ENCODE measurements at places on chromosomes 2 and 18.

GRCh38 chr2:191355170-191355758 lies 110.1 kb downstream of the MYO1B start:
- DNase-seq, result no peak

GRCh38 chr2:56812432-56812831 lies 628.6 kb downstream of the CCDC85A start:
- no peak for DNase-seq

DNA sequence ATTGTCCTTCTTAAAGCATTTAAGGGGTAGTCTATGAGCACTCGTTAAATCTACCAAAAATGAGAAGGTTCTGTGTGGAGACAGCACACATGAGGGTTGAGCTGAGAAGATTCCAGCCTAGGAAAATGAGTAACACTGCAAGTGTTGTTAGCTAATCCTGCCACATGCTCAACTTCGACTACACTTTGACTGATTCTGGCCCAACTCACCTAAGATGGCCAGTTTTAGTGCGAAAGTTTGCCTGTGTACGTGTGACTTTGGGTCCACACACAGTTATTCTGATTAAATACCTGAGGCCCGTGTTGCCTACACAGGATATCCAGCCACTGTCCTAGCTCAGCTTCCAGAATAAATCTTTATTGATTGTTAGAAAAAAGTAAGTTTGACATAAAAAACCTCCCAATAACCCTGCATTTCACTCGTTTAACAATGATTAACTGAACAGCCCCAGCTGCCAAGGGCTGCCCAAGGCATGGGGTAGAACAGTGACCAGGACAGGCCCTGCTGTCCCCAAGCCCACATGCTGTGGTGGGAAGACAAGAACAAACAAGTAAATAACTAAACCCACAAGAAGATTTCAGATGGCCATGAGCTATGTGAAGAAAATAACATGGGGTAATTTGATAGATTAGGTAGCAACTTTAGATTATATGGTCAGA lies 14.7 kb upstream of the CERS6 start:
- no peak for DNase-seq

GRCh38 chr2:28391564-28392296 lies 928 bp upstream of the FOSL2 start:
- peak; percentile 83 for DNase-seq

- no peak for DNase-seq
Measured at GRCh38 chr18:11309172-11309571, 159.8 kb upstream of the PIEZO2 start.

- no peak for DNase-seq
Measured at GRCh38 chr2:100627330-100628300, 64.8 kb downstream of the PDCL3 start.

- no peak for DNase-seq
Measured at GRCh38 chr18:79931475-79931874, 20.0 kb downstream of the SLC66A2 start.

- DNase-seq, result peak; percentile 43
Measured at GRCh38 chr2:73176205-73176880, 26.0 kb upstream of the NOTO start.

DNA sequence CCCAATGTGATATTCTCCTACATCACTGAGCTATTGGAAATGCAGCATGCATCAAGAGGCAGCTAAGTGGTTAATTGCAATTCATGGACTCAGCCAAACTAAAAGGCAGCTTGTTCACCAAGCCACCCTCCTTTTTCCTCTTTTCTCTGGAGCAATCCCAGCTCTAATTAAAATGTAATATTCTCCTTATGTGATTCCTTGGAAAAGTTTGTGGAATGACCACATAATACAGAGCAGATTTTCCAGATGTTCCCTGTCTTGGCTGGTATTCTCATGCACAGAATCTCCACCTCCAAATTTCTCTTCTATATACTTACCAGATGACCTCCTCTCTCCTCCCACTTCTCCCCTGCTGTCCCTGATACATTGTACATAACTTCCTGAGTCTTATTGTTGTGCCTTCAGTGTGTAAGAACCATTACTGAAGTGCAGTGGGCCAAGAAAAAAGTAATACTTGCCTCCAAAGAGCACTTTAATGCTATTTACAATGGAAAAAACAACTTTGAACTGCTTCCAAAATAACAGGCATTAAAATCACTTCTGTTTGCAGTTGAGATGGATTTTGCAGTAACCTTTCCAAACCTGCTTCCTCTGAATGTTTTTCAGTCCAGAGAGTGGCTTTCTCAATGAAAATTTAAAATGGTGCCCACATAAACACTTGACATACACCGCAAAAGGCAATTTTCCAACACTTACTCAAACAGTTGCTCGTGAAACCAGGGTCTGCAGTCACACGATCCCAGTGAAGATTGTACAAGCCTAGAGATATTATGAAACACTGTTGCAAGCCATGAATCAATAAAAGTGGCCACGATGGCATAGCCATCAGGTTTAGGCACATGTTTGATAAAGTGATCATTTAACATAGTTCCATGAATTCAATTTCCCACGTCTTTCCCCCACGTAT lies 258.0 kb downstream of the MTX2 start:
- DNase-seq, result no peak

DNA sequence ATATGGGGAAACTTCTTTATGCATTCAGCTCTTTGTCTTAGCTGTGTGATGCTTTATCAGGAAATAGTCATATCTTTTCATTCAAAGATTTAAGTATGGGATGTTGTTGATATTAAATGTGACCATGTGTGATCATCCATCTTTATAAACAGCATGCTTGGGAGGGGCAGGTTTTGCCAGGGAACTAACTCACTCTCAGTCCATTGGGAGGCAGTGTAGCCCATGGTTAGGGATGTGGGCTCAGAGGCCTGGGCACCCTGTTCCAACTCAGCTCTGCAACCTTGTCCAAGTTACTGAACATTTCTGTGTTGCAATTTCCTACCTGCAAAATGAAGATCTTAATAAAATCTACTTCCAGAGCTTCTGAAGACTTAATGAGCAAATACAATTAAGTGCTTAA lies 92.0 kb upstream of the BCL2L11 start:
- no peak for DNase-seq

GRCh38 chr2:228575897-228576296 lies 394.4 kb upstream of the SPHKAP start:
- DNase-seq, result no peak

DNA sequence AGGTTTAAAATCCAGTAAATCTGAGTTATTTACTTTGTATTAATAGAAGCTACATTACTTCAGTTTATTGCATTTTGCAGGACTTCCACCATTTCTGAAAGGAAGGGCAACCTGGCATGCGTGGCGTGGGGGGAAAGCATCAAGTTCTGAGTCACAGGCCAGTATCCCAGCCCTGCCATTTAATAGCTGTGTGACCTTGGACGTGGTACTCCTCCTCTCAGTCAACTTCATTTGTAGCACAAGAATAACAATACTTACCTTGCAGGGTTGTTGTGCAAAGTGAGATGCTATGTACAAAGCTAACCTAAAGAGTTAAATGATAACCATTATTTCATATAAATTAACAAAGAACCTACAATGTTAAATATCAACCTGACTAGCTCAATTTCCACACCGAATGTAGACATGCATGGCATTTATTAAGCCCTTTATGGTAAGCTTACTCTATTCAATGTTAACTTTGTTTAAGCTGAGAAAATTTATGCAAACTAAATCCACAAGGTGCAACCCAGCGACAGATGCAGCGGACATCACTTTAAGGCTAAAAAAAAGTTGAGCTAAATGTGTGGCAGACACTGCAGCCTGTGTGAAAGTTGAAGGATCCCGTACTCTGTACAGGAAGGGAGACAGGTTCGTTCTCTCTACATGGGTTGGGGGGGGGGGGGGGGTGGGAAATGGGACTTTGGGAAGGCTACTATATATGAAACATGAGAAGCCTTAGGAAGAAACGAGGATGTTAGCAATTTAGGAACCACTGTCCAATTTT lies 17.2 kb upstream of the STPG4 start:
- DNase-seq, result no peak

DNA sequence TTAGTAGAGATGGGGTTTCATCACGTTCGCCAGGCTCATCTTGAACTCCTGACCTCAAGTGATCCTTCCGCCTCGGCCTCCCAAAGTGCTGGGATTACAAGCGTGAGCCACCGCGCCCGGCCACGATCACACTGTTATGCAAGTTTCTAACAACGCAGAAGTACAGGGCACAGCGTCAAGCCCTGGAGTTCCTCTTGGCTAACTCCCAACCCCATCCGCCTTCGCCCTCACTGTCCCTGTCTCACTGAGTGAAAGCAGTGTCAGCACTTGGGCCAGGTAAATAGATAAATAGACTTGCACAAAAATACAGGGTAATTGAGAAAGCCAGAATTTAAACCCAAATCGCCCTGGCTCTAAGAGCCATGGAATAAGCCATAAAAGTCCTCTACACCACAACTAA lies 111.7 kb downstream of the ACVR1 start:
- no peak for DNase-seq

- no peak for DNase-seq
Measured at GRCh38 chr2:241235859-241236593, 47.5 kb downstream of the ANO7 start.

- peak; percentile 77 for DNase-seq
Measured at GRCh38 chr2:96407041-96407918, 71.7 kb downstream of the NCAPH start.

- no peak for DNase-seq
Measured at GRCh38 chr2:160356485-160356884, 137.1 kb downstream of the RBMS1 start.

GRCh38 chr2:207887500-207887899 lies 117.8 kb upstream of the FZD5 start:
- no peak for DNase-seq

DNA sequence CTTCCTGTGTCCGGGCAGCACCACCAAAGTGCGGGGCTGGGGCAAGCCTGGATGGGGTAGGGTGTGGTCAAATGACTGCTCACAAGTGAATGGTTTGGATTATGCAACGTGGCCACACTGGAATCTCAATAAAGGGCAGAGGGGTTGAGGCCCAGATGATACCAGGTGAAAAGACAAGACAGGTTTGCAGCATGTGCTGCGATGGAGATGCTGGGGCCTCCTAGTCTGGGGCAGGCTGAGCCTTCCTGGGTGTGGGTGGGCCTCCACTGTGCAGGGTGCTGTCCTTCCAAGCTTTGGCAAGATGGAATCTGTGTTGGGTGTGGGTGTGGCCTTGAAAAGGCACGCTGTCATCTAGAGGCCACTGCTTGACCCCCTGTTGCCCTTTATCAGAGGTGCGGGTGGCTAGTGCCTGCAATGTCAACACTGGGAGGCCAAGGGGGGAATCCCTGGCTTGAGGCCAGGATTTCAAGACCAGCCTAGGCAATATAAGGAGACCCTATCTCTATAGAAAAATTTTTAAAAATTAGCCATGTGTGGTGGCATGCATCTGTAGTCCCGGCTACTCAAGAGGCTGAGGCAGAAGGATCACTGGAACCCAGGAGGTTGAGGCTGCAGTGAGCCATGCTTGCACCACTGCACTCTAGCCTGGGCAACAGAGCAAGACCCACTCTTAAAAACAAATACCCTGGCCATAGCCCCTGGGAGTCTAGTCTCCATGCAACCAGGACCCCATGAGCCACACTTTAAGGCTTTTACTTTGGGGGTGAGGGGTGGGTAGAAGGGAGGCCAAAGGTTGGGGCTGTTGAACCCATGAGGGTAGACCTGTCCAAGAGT lies 13.8 kb downstream of the RRM2 start:
- no peak for DNase-seq

DNA sequence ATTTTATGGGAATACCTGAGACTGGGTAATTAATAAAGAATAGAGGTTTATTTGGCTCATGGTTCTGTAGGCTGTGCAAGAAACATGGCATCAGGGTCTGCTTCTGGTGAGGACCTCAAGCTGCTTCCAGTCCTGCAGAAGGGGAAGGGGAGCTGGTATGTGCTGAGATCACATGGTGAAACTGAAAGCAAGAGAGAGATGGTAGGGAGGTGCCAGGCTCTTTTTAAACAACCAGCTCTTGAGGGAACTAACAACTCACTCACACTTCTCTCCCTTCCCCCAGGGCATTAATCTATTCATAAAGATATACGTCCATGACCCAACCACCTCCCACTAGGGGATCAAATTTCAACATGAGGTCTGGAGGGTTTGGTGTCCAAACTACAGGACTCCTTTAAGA lies 40.1 kb downstream of the AGPS start:
- DNase-seq, result no peak

- peak; percentile 44 for DNase-seq
Measured at GRCh38 chr2:190159453-190159852, 96.9 kb upstream of the MSTN start.

DNA sequence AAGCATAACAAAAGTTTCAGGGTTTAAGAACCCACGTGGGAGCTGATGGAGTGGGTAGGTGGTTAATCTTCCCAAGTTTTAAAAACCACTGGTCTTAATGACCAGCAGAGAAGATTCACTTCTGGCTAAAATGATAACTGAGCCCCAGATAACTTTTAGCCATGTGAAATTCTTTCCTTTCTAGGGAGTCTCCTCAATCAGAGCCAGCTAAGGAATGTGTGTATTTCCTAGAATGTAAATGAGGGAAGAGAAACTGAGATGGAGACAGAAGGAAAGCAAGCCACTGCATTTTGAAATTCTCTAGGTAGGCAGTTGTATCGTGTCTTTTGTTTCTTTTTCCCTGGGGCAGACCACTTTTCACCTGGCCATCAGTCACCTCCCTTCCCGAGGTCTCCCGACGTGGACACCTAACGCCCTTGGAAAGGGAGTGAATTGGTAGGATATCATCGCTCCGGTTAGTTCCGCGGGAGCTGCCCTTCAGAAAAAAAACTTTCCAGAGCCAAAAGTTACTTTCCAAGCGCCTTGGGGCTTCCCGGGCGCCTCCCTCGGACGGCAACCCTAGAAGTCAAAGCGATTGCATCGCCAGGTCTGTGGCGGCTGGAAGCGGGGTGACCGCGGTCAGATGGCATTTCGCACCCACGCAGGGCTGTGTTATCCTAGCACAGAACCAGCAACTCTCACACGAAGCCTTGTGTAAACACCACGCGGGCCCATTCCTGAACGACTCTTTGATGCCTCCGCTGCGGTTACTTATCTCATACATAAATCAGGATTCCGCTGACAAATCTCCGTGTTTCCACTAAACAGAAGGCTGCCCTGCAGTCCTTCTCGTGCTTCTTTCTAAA lies 1.3 kb downstream of the COLEC12 start:
- peak; percentile 75 for DNase-seq

DNA sequence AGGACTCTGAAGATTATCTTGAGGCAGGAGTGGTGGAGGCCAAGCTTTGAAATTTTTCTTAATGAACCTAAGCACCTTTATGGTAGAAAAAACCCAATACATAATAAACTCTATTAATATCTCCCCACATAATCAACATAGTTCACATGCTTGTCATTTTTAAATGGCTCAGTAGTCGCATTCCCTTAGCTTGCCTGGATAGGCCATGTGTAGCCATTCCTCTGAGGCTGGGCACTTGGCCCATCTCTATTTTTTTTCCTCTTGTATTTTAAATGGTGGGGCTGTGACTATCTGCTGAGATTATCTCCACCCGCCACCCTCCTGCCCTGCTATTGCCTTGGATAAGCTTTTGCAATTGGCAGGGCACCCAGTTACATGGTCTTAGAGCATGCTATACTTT lies 143.1 kb downstream of the FHOD3 start:
- no peak for DNase-seq

Data from AG08396 (cell line).